NCI-H1930 (cell line): ENCODE measurements at places on chromosomes 16 and 17.

- no peak for DNase-seq
Observed at GRCh38 chr16:27839419-27839818, 224.1 kb downstream of the GSG1L start.

DNA sequence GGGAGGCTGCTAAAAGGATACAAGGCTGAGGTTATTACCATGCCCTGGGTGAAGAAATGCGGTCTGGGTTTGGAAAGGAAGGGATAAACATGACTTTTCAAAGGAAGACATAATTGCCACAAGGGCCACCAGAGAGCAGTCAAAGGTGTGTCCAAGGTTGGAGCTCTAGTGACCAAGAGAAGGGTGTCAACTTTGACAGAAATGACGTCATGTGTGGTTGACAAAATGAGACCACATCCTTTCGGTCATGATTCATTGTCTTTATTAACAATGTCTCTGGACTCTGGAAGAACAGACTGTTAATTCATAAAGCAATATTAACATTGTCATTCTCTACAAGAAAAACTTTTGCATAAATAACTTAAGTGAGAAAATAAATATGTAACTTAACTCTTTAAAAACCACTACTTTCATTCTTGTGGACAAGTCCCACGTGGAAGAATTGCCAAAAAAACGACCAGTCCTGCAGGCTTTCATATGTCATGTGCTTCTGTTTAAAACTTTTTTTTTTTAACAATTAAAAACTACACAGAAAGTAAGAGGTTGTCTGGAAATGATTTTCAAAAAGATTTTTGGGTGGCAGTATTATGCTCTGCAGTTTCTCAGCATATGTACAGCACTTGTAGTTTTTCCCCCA, 5.0 kb downstream of the SOST start:
- no peak for DNase-seq

DNA sequence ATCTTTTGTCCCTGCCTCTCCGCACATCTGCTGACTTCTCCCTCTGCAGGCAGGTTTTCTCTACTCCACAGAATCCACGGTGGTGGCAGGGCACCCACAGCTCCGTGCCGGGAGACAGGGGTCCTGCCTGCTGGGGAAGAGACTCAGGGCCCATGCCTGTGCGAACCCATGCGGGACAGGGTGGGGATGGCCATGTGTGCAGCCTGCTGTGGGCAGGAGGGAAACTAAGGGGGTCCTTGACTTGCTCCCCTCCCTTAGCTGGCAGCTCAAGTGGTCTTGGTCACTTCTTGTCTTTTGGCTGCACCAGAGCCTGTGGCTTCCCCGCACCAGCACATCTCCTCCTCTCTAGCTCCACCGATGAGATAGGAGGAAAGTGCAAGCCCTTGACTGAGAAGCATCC, 69.8 kb downstream of the SLC5A11 start:
- no peak for DNase-seq

DNA sequence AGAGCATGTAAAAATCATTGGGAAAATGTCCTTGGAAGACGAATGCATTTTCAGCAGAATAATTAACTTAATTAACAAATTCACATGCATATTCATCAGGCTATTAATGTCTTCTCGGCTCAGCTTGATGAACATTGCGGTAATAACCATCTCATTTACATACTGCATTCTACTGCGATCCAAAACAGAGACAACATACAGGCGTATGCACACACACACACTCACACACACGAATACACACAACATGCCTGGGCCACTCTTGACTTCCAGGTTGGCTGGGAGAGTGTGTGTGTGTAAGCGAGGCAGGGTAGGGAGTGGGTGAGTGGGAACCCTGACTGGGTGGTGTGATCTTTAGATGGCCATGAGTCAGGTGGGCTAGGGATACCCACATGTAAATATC, 44.7 kb downstream of the NEUROD2 start:
- no peak for DNase-seq

- no peak for DNase-seq
Observed at GRCh38 chr16:73124665-73125375, 76.9 kb upstream of the ZFHX3 start.

DNA sequence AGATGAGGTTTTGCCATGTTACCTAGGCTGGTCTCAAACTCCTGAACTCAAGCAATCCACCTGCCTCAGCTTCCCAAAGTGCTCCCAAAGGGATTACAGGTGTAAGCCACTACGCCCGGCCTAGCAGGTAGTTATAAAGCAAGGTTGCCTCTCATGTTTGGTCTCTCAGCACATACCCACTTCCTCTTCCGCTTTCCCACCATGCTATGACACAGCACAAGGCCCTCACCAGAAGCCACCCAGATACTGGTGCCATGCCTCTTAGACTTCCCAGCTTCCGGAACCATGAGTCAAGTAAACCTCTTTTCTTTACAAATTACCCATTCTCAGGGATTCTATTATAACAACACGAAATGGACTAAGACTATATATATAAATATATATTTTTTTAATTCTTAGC, 143.6 kb downstream of the COPRS start:
- no peak for DNase-seq

DNA sequence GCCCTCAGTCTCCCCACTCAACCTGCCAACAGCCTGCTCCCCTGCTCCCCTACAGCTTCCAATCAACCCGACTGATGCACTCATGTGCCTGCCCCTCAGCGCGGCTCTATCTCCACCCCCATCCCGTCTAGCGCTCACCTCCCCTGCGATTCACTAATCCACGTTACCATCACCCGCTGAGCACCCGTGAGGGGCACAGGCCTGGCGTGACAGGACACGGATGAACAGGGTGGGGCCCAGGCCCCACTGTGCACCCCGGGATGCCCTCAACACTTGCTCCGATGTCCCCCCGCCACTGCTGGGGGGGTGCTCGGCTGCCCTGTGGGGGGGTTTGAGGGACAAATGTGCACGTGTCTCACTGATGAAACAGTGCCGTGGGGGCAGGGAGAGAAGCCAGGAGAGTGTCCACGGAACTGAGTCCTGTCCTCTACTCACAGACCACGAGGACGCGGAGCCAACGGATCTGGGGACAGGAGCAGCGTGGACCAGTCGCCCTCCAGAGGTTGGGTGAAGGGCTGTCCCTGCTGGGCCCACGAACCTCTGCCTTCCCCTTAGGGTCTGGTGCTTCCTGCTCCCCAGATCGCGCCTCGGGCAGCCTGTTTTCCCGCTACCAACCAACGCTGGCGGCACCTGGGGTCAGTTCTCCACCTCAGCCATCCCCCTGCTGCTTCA, 66.7 kb downstream of the RPH3AL start:
- DNase-seq = no peak

DNA sequence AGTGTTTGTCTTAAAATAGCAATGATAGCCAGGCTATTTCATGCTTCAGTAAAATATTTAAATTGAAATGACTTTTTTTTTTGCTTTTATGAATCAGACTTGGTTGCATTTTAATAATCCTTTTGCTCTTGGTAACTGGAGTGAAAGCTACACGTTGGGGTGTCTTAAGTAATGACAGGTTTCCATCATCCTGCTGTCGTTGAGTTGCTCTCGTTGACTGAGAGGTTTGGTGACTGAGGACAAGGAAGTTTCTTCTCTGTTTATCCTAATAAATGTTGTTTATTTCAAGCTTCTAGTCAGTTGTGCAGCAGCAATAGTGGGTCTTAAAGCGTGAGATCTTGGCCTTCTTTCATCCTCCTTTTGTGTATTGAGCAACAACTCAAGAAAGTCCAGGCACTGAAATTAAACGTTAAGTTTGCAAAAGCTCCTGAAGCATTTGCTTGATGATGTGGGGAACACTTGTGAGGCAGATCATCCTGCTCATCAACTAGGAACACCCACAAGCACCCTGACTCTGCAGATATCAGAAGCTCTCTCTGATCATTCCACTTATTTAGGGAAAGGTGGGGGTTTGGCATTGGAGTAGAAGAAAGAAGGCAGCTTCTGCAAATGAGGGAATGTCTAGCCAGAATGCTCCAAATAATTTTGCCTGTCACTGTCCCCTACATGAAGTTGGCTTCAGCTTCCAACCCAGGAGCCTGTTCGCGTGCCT, 179.1 kb downstream of the RBFOX1 start:
- DNase-seq = no peak

GRCh38 chr16:2285731-2286191, 17.8 kb upstream of the RNPS1 start:
- DNase-seq = no peak

GRCh38 chr16:23175651-23176050, 6.9 kb upstream of the SCNN1G start:
- DNase-seq = no peak

DNA sequence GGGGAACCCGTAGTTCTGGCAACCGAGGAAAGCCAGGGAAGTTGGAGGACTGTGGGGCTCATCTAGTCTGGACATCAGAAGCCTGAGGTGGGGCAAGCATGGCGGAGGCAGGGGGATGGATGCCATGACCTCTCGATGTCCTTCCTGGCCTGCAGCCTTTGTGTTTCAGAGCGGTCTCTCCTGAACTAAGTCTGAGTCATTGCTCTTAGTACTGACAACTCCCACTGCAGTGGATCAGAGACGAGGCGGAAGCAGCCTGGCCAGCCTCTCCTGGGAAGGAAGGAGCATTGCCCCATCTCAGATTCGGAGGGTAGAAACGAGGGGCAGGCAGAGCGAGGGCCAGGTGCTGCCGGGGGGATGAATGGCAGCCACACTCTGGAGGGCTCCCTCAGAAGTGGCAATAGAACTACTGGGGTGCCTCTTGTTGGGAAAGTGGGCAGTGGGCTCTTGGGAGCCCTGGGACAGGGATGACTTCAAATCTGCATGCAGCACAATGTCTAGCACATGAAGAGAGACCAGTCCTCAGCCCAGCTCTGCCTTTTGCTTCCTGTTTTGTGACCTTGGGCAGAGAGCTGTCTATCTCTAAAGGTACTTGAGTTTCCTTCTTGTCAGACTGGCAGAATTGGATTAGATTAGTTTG, 3.6 kb upstream of the STAC2 start:
- no peak for DNase-seq

GRCh38 chr17:61514491-61514890, 62.3 kb downstream of the TBX4 start:
- DNase-seq = no peak

DNA sequence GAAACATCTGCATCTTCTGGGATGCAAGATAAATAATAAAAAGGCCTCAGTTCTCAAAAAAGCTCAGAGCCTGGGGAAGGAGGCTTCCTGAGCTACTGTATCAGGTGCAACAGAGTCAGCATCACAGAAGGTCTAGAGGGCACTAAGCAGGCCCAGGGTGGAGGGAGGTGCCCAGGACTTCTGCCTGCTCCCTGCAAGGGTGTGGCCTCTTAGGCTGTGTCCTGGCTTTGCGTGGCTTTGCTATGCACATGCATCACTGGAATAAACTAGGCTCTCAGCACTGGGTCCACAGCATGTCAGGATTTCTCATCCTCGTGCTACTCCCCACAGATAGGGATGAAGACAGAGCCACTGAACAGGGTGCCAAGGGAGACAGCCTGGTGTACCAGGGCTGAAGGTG, 25.5 kb downstream of the CDK5R1 start:
- no peak for DNase-seq

- DNase-seq = no peak
Observed at GRCh38 chr17:78249818-78250806, 18.7 kb downstream of the TMEM235 start.

- DNase-seq = no peak
Observed at GRCh38 chr17:56203430-56203829, 50.2 kb downstream of the ANKFN1 start.

- no peak for DNase-seq
Observed at GRCh38 chr16:81521141-81521626, 76.6 kb downstream of the CMIP start.

- DNase-seq = no peak
Observed at GRCh38 chr17:45812102-45812501, 28.0 kb downstream of the CRHR1 start.

DNA sequence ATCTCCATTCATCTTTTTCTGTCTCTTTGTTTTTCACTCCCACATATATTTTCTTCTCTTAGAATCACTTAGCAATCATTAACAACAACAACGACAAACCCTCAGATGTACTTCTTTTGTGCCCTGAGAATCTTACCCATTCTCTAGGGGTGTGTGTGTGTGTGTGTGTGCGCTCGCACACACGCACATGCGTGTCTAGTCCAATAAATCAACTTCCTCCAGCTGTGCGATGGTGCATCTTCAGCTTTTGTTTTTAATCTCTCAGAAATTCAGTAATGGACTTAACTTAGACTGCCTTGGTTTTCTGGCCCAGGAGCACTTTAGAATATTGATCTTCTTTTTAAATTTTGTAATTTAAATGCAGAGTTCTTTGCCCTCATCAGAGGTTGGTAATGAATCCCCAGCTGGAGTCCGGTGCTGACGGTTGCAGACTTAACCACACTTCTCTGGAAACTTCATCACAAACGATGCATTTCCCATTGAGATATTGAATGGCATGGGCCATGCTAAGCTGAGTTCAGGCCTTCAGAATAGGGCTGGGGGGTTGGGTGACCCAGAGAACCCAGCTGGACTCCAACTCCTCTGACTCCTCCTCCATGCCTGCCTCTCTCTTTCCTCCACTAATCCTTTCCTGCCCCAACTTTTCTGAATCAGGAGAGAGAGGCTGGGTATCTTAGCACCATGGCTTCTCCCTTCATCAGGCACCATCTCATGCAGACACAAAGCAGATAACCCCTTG, 193.9 kb downstream of the ZNF18 start:
- DNase-seq = no peak

GRCh38 chr17:27538156-27538955, 82.1 kb downstream of the KSR1 start:
- no peak for DNase-seq

- no peak for DNase-seq
Observed at GRCh38 chr17:50863221-50863843, 2.8 kb downstream of the TOB1 start.

GRCh38 chr16:87014112-87014511, 303.1 kb downstream of the C16orf95 start:
- no peak for DNase-seq

DNA sequence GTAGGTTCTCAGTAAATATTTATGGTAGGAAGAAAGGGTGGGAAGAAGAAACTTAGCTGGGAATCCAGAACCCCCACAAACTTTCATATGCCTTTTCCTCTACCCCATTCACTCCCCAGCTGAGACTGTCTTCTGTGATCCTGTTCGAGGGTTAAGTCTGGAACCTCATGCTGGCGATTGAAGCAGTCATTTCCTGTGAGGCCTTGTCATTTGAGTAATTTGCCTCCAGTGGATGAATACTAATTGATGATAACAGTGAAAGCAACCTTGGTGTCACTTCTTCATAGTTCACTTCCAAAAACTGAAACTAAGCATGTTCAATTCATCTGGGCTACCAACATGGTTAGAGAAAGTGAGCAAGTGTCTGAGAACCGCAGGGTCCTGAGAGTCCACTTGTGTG, 401.2 kb downstream of the CDH13 start:
- no peak for DNase-seq

- DNase-seq = no peak
Observed at GRCh38 chr16:13913374-13914292, 6.3 kb upstream of the ERCC4 start.

DNA sequence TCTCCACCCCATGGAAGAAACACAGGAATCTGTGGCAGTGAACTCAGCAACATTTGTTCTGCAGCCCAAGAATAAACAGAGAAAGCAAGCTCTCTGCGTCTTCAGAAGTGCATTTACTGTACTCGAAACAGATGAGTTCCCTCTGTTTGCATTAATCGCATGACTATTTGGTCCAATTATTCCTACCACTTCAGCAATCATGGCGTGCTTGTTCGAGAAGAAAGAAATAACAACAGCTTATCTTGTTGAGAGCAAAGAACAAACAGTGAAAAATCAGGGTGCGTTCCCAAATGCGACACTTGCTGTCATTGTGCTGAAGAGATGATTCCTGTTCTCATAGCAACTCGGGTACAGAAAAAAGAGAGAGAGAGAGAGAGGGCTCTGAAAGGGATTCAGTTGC, 445.3 kb upstream of the MAF start:
- DNase-seq = no peak

- no peak for DNase-seq
Observed at GRCh38 chr16:79970087-79970486, 369.6 kb upstream of the MAF start.
